ENCODE measurements at places on chromosomes 6 and 20.

DNA sequence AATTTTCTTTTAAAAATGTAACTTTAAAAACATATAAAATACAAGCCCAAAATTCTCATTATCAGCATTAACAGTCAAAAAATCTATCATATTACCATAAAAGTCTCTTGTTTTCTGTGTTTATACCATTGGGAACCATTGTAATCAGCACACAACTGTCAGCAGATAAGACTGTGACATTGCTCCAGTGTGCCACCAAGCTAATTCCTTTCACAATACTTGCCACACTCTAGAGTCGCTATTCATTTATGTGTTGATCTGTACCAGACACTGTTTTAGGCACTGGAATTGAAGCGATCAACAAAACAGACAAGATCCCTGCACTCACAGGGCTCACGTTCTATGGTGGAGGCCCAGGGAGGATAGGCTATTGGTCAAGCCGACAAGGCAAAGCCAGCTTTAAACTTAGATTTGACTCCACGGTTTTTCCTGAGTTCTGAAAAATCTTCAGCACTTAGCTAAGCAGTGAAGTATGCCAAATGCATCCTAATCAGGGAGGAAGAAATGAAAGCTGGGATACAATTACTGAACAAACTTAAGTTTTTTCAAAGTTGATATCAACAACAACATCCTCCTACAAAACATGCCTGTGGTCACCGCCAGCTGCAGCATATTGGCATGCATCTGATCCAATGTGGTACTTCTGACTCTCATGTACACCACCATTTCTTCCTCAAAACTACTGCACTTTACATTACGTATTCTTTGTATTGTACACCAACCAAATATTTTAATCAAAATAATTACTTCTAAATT lies 60.5 kb downstream of the GMDS start:
- no peak for DNase-seq

DNA sequence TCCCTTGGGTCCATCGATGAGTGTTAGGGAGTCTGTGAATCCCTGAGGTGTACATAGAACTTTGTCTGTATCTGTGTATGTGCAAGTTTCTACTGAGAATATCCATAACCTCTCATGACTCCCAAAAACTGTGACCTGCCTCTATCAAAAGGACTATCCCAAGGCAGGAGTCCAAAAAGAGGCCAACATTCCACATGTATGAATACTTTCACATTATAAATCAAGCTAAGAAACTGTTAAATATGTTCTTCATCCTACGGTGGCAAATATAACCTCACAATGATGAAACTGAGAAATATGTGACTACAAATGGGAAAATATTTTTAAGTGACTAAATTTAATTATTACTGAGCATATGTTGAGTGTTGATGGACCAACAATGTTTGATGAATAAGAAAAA lies 16.1 kb upstream of the STX11 start:
- no peak for DNase-seq

DNA sequence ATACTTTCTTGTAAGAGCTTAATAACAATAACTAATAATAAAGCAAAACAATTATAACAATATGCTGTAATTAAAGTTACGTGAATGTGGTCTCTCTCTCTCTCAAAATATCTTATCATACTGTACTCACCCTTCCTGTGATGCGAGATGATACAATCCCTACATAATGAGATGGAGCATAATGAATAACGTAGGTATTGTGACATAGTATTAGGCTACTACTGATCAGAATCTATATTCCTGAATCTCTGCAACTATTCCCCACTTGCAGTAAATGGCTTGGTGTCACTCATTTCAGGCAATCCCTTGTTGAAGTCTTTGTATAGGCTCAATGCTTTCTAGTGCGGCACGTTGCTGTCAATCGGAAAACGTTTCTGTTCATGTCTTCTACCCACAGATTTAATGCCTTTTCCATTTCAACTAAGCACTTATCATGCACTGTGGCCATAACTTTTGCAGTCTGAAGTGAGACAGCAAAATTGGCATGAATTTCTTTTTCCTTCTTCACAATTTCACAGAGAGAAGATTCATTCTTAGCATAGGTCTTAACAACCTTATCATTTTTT lies 32.3 kb downstream of the MOXD1 start:
- peak; percentile 59 for DNase-seq

- no peak for DNase-seq
These were observed 155.4 kb upstream of the BMP2 start for GRCh38 chr20:6611911-6612605.

DNA sequence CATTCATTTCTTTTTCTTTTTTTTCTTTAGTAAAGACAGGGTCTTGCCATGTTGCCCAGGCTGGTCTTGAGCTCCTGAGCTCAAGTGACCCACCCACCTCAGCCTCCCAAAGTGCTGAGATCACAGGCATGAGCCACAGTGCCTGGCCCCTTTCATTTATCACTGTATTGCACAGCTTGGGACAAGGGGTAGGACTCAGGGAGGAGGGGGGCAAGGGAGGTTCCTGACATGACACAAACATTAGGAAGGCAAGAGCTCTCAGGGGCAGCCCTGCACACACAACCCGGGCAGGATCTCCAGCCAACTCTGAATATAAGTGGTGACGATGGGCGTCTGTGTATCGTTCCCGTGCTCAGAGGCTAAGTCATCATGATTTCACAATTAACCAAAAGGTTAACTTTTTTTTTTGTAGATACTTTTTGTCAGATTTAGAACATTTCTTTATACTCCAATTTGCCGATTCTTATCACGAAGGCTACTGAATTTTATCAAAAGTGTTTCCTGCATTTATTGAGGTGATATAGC lies 19.9 kb downstream of the SLC2A4RG start:
- peak; percentile 42 for DNase-seq

- DNase-seq: peak; percentile 85
These were observed 212.1 kb upstream of the SOX4 start for GRCh38 chr6:21381331-21381963.

GRCh38 chr20:47561603-47562583 lies 60.2 kb downstream of the NCOA3 start:
- DNase-seq: no peak

DNA sequence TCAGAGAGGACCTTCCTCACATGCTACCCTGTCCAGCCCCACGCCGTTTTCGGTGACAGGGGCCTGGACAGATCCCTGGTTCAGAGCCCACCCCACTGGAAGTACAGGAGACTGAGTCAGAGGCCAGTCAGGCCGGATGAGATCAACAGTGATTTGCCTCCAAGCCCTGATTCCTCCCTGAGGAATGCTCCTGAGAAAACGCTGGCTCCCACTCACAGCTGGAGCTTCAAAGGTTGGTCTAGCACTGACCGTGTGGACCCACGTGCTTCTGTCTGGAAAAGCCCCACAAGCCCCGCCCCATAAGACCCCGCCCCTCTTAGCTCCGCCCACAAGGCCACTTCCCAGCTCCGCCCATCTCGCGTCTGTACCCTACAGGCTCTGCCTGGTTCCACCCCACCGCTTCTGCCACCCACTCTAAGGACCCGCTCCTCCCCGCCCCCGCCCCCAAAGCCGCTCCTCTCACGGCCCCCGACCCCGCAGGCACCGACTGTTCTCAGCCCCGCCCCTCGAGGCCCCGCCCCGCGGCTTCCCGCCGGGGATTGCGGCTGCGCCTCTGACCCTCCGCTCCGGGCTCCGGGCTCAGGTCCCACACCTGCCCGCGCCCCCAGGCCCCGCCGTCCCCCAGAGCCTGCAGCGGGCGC lies 64.9 kb upstream of the BHLHE23 start:
- peak; percentile 32 for DNase-seq

DNA sequence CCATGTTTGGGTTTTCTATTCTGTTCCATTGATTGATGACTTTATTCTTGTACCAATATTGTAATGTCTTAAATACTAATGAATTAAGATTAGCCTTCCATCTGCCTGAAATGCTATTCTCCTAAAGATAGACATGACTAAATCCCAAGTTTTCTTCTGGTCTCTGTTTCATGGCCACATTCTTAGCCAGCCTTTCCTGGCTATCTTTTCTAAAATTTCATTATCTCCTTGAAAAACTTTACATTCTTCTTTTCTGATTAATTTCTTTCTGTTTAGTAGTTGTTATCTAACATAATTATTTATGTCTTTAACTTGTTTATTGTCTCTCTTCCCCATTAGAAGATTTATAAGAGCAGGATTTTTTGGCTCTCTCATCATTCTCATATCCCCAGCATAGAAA lies 4.4 kb upstream of the PRIM2 start:
- no peak for DNase-seq
